ENCODE measurements at places on chromosomes 12 and 14. TPM values are rescaled to one million over a fixed set of nuclear protein-coding genes. Genes with fewer than 3 reads are reported as not detected.

AQP6 gene
- total RNA-seq, result not detected

CLEC4C gene
- not detected for total RNA-seq

TMTC3 gene
- 12.2 TPM for total RNA-seq

VDR gene
- 1.3 TPM for total RNA-seq

FBXW8 gene
- total RNA-seq, result 10.4 TPM

GUCY2C gene
- total RNA-seq, result not detected

TRAF3 gene
- 12.5 TPM for total RNA-seq

DNA sequence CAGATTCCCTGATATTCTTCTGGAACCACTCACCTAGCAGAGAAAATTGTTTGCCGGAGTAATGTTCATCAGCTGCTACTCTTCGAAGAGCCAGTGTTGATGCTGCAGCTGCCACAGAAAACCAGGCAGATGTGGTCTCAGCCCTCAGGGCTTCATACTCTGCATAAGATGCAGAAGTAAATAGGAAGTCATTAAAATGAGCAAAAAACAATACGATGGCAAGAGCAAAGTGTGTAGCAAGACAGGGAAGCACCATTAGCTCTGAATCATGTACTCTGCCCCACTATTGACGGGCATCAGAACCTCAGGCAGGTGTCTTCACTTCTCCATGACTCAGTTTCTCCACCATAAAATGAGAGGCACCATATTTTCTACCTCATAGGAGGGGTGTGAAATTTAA is 991.6 kb upstream of the TMEM132C start:
- no peak for DNase-seq

DNA sequence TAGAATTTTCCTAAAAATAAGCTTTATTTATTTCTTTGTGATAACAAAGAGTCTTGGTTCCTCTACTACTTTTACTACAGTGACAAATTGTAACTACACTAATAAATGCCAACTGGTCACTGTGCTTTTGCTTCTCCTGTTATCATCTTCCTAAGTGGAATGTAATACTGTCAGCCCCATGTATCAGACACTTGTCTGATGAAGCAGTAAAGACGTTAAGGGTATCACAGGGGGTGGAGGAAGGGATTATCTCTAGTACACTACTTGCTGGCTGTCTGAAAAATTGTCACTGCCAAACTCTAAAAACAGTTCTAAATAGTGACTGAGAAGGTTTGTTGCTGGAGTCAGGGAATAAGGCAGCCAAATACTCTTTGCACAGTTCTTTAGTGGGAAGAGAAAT is 11.3 kb downstream of the ASB8 start:
- DNase-seq, result no peak

DNA sequence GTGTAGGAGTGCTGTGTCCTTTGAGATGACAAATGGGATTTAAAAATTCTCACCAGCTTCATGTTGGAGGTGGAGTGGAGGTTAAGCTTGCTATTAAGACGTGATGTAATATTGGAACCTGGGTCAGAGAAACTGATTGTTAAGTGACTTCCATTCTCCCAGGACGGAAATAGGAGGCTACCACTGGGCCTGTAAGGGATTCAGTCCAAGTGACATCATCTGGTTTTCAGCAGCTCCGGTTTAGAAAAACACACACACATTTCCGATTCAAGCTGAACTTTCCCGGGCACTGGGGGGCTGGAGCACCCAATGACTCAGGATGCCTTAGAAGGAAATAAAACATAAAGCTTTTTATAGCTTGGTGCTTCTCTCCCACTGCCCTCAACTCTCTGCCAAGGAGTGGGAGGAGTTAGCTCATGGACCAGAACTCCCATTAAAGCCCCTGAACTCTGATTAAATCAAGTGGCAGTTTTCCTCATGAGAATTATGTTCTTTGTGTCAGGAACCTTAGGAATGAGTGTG is 12.4 kb downstream of the CALM1 start:
- DNase-seq, result no peak

DNA sequence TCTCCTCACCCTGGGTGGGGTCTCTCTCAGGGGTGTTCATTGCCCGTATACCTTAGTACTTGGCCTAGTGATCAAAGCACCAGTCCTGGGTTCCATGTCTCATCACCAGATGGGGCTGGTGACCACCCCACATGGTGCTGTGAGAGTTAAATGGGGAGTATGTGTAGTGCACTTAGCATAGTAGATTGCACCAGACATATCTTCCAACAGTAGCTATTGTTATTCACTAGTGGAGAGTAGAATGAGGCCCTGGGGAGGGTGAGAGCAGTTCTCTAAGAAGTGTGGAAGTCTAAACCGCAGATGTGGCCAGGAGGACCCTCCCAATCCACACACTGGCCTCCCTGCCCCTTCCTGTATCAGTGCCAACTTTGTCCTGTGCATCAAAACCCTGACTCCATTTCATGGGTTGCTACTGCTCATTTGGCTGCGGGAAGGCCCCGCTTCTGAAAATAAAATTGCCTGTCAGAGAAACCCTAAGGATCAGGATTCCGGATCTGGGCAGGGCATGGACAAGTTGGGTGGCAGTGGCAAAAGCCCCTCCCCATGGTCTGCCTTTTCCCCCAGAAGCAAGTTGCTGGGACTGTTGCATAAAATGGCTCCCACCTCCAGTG is 4.4 kb downstream of the CD9 start:
- no peak for DNase-seq

GRCh38 chr12:58540480-58541299 is 379.6 kb downstream of the LRIG3 start:
- DNase-seq, result peak; percentile 76

DNA sequence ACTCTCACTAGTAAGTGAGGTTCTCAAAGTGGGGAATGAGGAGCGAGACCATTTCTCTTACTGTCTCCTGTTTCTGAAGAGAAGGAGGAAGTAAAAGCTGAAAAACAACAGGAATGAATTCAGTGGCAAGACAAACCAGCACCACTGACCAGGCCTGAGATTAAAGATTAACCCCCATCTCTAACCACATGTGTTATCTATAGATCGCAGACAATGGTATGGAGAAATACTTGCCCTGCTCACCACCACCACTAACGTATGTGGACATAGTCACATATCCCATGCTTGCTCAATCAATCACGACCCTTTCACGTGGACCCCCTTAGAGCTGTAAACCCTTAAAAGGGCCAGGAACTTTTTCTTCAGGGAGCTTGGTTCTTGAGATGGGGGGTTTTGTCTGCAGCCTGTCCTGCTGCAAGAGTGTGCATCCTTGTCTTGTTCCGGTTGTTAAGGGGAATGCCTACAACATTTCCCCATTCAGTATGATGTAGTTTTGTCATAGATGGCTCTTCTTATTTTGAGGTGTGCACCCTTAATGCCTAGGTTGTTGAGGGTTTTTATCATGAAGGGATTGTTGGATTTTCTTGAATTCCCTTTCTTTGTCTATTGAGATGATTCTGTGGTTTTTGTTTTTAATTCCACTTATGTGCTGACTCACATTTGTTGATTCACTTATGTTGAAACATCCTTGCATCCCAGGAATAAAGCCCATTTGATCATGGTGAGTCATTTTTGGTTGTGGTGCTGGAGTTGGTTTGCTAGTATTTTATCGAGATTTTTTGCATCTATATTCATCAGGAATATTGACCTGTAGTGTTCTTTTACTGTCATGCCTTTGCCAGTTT is 698.8 kb upstream of the LMO3 start:
- no peak for DNase-seq

DNA sequence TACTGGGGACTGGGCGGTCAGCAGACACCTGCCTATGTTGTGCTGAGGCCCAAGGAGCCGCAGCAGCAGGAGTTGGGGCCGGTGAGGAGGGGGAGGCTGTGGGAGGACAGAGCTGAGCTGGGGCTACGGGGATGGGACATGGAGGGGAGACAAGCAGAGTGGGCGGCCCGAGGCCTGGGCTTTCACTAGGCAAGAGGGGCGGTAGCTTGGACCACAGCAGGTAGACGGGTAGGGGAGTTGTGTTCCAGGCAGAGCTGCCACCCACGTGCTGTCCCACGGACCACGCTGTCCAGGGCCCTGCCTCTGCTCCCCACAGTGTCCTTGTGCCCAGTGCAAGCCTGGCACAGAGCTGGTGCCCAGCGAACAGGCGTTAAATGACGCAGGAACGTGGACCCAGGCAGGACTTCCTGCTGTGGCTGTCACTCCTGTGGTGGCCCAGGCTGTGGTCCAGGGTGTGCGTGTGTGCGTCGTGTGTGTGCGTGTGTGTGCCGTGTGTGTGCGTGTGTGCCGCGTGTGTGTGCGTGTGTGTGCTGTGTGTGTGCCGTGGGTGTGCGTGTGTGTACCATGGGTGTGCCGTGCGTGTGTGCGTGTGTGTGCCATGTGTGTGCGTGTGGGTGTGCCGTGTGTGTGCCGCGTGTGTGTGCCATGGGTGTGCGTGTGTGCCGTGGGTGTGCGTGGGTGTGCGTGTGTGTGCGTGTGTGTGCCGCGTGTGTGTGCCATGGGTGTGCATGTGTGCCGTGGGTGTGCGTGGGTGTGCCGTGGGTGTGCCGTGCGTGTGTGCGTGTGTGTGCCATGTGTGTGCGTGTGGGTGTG is 6.8 kb downstream of the CEP170B start:
- no peak for DNase-seq

- no peak for DNase-seq
Measured at GRCh38 chr14:91177073-91178034, 63.5 kb downstream of the DGLUCY start.

DNA sequence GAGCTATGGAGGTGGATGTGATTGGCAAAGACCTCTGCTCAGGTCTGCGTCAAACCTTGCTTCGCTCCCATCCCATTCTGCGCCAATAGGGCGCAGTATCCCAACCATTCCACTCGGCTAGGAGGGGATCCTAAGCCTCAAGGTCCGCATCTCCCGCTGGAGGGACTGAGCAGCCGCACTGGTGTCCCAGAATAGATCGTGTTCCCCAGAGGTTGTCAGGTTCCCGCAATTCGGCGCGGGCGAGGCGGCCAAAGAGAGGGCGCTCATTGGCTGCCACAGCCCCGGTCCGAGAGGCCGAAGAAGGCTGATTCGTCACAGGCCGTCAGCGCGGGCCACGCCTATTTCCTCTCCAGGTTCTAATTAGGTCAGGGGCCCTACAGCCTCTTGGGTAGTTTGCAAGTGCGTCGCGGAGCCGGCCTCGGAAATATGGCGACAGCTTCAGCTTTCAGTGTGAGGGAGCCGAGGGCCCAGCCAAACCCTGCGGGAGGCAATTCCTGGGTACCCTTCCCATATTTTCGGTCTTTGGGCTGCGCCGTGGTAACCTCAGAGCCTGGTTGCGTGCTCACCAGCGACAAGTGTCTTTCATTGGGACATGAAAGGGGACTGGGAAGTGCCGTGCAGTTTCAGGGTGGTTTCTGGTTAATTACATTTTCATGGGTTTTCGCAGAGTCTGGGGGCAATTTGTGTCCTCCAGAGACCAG is 5.0 kb downstream of the OR10AD1 start:
- DNase-seq, result peak; percentile 99

GRCh38 chr12:109192358-109192757 is 76.0 kb downstream of the ACACB start:
- peak; percentile 12 for DNase-seq

DNA sequence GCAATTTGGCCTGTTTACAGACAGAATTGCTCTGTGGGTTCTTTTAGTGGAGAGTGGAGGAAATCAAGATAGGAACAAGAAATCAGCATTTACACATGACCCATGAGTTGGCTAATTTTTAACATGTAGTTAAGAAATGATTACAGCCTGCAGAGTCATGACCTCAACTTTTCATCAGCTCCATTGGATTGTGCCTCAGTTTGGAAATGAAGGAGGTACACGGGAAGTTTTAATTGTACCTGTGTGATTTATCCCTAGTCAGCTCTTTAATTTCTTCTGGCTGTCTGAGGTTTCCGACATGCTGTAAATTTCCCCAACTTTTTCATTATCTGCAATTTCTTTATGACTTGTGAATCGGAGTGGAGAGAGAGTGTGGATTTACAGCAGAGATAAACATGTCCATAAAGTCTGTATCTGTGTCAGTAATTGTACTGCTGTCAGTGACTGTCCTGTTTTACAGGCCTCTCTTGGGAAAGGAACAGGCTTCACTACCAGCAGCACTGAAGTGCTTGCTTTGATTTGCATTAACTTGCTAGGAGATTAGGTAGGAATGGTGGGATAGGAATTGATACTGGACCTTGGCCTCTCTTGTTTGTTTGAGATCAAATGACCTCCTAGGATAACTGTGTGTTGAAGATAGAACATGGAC is 49.2 kb downstream of the LIN52 start:
- DNase-seq, result no peak

DNA sequence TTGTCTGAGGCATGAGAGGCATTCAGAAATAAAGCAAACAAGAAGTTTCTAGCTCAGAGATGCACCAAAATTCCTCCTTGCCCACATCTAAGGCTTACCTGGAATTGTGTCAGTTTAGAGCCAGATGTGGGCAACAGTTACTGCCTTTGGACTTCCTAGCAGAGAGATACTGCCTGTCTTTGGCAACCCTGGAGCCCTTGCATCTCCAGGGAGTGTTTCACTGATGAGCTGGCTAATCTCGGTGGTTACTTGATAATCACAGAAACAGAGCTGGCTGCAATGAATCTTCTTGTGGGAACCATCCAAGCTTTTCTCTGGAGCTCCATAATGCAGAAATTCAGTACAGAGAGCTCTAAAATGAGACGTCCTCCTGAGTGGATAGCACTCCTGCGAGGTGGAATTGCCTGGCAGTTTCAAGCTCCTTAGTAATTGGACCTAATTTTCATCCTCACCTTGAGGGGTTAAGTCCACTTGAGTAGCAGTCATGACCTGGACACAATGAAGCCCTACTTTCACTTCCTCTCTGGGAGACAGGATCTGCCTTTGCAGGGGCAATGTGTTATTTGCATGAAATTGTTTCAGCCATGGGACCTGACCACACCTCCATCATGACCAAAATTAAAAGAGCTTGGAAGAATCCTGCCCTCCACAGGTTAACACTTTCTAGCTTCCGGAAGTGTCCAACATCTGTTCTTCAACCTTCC is 108.8 kb upstream of the ARHGAP5 start:
- DNase-seq, result no peak

GRCh38 chr12:25276199-25276937 is 25.6 kb upstream of the KRAS start:
- no peak for DNase-seq

GRCh38 chr12:7934889-7935492 is 996 bp downstream of the SLC2A3 start:
- no peak for DNase-seq
